NCI-H2081 (cell line): ENCODE measurements at places on chromosomes 1 and 21.
A peak's percentile ranks its signal among the peaks of the same experiment; 100 is the strongest.

DNA sequence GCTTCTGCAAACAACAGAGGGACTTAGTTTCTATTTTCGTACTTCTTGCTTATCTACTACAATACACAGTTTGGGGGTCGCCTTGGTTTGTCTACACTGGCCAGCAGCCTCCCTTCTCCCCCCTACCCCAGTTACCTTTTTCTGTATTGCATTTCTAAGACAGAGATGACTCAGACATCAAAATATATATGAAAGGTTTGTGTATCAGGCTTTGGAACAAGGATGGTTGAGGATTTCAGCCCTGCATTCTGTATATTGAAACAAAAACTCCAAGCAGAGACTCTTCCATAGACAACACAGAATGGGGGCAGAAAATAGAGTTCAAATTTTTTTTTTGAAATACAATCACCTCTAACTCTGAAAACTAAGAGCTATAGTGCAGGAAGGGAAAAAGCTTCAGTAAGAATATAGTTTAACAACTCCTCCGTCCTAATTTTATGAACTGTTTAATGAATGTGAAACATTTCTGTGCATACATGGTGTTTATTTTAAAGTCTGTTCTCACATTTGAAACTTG, 1.9 kb downstream of the SAMD13 start:
- no peak for DNase-seq

- no peak for DNase-seq
These were observed 99.1 kb upstream of the CTTNBP2NL start for GRCh38 chr1:112296908-112297307.

GRCh38 chr1:75991497-75992114, 59.4 kb upstream of the ASB17 start:
- DNase-seq, result peak; percentile 74

GRCh38 chr1:31445951-31446350, 32.9 kb downstream of the SERINC2 start:
- no peak for DNase-seq

DNA sequence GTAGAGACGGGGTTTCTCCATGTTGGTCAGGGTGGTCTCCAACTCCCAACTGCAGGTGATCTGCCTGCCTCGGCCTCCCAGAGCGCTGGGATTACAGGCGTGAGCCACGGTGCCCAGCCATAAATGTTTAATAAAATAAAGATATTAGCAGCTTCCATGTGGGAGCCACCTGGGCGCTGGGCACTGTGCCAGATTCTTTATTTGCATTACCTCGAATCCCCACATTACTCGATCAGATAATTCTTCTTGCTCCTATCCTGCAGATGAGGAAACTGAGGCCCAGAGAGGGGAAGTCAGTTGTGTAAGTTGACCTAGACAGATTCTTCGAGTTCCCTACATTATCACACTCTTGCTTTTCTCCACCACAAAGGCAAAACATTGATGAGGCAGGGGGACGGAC, 24.9 kb upstream of the TENT5B start:
- no peak for DNase-seq

DNA sequence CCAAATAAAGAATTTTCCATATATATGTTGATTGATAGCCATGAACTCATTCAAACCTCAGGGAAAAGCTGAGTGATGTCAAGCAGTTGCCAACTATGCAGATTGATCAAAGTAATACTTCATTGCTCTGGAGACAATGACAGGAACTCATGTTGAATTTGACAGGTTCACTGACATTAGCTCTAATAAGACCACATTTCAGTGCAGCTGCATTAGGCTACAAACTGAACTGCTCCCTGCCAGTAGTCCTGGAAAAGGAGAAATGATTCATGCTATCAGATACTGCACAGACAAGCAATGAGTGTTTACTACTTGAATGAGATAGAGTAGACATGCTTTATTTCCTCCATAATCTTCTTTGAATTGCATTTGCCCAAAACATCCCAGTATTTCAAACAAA, 948.4 kb downstream of the MRPL39 start:
- DNase-seq, result no peak

DNA sequence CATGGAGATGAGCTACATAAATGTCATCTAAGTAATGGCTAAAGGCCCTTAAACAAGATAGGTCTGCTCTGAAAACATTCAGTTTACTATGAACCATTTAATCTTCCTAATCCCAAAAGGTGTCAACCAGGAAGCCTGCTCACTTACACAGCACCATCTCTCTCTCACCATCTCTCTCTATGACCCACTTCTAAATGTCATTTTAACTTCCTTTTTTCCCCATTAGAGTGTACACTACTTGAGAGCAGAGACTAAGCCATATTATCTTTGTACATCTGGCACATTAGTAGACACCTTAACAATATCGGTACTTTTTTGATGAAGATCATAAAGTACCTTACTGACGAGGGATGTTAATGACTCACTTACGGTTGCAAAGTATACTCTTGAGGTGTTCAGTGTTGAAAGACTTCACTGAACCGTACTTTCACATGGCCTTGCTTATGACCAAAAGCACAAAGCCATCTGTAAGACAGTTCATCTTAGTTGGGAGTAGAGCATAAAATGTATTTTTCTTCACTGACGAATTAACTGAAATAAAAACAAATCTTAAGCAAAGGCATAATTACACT, 25.4 kb downstream of the FBXO42 start:
- no peak for DNase-seq

DNA sequence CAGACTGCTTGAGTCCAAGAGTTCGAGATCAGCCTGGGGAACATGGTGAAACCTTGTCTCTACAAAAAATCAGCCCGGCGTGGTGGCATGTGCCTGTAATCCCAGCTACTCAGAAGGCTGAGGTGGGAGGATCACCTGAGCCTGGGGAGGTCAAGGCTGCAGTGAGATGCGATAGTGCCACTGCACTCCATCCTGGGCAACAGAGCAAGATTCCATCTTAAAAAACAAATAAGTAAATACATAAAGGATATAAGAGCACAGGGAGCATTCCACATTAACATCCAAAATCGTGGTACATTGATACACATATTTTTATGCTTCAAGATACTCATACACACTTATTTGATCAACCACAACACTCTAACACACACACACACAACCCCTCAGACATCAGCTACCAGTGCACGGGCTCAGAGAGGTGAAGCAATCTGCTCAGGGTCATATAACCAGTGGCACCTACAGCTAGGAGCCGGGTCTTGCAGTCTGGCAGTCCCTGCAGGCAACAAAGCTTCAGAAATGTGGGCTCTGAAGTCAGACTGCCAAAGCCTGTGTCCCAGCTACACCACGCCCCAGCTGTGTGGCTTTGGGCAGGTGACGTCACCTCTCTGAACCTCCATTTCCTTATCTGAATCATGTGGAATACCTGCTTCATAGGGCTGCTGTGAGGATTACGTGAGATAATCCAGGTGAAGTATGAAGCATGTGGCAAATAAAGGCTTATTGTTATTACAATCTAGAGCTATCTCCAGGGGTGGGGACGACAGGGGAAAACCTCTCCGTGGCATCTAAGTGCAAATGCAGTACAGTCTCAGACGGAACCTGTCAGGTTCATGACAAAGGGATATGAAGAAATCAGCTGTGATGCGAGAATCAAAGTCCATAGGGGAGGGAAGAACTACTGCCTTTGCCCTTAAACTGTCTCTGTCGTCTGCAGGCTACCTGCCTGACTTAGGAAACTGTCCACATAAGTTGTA, 4.8 kb upstream of the CRYBG2 start:
- no peak for DNase-seq
